ENCODE measurements at places on chromosomes 6 and 20. TPM values are rescaled to one million over a fixed set of nuclear protein-coding genes. Genes with fewer than 3 reads are reported as not detected.

The BPIFA1 gene
- total RNA-seq, result not detected

DNA sequence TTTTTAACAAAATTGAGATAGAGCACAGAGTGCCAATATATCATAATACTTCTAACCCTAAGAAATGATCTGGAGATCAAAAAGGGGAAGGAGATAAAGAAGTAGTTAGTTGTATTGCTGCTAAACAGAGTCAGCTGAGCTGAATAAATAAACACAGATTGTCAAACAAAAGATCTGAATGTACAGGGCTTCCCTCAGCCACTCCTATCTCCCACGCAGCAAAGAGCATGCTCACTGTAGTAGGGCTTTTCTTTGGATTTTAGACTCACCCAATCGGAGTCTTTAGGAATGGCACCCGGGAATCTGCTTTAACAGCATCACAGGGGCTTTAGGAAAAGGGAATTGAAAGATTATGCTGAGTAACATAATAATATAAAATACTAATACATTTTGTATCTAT, 222.2 kb upstream of the STXBP5 start:
- H3K4me1 ChIP-seq, result no peaks in the 10 kb centered on the region
- H3K27me3 ChIP-seq, result no peaks in the 10 kb centered on the region
- no peak for DNase-seq
- no peak overlapping the region for H3K27ac ChIP-seq

DNA sequence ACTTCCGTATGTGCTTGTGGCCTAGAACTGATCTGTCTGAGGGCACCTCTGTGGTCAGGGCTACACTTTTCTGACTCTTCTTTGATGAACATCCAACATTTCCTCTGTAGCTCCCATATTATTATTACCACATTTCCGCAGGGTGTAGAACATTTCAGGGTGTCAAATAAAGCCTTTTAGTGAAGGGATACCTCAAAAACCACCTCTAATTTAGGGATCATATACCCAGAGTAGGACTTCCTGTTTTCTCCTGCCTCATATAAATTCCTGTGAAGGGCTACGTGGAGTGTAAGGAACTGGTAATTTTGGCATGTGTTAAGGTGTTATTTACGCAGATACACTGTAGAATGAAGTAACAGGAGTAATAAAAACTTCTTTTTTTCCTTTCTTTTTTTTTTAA, 5.5 kb upstream of the MUC22 start:
- no peaks in the 10 kb centered on the region for H3K4me1 ChIP-seq
- no peak overlapping the region for H3K27ac ChIP-seq
- H3K27me3 ChIP-seq, result no peaks in the 10 kb centered on the region
- no peak for DNase-seq
- no peaks in the 10 kb centered on the region for H3K36me3 ChIP-seq

DNA sequence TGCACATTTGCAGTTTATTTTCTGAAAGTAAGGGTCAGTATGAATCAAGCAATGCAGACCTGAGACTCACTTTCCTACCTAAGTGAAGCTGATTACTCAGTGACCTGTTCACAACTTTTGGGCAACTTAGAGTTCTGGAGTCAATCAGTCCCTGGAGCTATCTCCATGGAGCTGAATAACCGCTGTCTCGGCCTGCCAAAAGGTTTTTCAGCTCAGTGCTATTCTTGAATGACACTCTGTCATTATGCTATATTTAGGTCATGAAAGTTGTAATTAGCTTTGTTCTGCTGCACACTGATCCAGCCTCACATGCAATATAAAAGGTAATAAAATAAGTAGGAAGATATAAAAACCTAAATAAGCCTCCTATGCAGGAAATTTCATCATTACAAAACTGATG, 356.0 kb downstream of the BMP2 start:
- no peak overlapping the region for H3K4me3 ChIP-seq
- H3K27me3 ChIP-seq, result no peaks in the 10 kb centered on the region

DNA sequence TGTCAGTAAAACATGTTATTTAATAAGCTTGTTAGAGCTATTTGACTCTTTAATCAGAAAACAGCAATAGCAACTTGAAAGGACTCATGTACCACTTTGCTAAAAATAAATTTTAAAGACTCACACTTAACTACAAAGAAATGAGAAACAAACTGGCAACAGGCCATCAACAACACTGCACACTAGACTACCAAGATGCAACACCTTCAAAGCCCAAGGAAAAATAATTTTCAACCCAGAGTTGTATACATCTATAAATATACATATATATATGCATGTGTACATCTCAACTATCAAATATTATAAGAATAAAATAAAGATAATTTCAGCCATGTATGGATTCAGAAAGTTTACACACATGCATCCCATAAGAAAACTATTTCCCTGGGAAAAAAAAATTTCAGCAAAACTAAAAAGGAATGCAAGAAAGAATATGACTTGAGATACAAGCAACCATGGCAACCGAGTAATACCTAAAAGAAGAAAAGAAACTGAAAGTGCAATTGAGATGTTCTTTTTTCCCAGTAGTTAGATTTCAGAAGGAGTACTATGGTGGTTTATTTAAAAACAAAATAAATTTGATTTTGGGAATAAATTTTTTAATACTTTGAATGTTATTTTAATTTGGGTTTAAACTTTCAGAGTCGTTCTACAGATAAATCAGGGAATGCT, 303.8 kb downstream of the UBE3D start:
- no peaks in the 10 kb centered on the region for H3K4me1 ChIP-seq
- H3K27ac ChIP-seq, result no peak overlapping the region
- H3K4me3 ChIP-seq, result no peak overlapping the region
- no peaks in the 10 kb centered on the region for H3K36me3 ChIP-seq

GRCh38 chr20:35146299-35146919, 727 bp downstream of the EDEM2 start:
- peaks cover 26% of the 10 kb centered on the region for H3K4me1 ChIP-seq
- no peak for DNase-seq
- H3K4me3 ChIP-seq, result peak overlapping the region; percentile 85
- H3K27ac ChIP-seq, result peak overlapping the region; percentile 82
- H3K36me3 ChIP-seq, result peaks cover 8% of the 10 kb centered on the region
